ENCODE measurements at places on chromosomes 4 and X.

GRCh38 chr4:18318682-18319388, 297.3 kb upstream of the LCORL start:
- no peak for DNase-seq

- DNase-seq, result no peak
Observed at GRCh38 chr4:22762548-22762947, 69.8 kb downstream of the GBA3 start.

GRCh38 chr4:64174247-64174882, 234.9 kb downstream of the TECRL start:
- DNase-seq, result no peak

- DNase-seq, result no peak
Observed at GRCh38 chr4:1098311-1098925, 14.9 kb downstream of the RNF212 start.

DNA sequence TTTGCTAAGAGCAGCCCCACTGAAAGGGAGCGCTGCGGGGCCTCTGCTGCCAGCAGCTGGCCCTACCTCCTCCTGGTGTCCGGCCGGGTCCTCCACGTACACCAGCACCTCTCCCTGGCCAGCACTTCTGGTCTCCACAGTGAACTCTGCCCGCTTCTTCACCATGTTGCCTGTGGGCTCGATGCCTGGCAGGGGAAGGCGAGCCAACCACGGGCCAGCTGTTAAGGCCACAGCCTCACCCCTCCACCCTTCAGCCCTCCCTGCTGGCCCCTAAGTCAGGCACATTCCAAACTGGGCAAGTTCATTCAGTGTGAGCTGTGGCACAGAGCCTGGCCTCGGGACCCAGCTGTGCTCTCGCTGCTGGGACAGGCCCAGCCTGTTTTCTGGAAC, 7.8 kb downstream of the FLNA start:
- DNase-seq, result no peak

DNA sequence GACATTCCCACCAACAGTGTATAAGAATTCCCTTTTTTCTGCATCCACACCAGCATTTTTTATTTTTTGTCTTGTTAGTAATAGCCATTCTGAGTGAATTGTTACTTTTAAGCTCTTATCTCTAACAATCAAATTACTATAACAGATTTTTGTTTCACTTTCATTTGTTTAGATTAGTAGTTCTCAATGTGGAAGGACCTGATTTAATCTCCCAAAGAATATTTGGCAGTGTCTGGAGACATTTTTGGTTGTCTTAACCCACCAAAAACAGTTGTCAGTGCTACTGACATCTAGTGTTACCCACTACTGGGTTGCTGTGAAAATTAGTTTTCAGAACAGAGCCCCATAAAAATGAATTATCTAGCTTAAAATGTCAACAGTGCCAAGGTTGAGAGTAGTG, 37.9 kb downstream of the RUFY3 start:
- no peak for DNase-seq

- DNase-seq, result no peak
Observed at GRCh38 chr4:81845273-81845672, 373.6 kb upstream of the RASGEF1B start.

GRCh38 chr4:7213807-7214206, 21.5 kb downstream of the SORCS2 start:
- no peak for DNase-seq

GRCh38 chr4:40246011-40246900, 49.4 kb downstream of the RHOH start:
- DNase-seq, result no peak

- DNase-seq, result no peak
Observed at GRCh38 chr4:67922697-67923096, 38.9 kb upstream of the TMPRSS11D start.

GRCh38 chr4:26596843-26597242, 13.0 kb downstream of the TBC1D19 start:
- no peak for DNase-seq

GRCh38 chr4:153267890-153268289, 63.6 kb downstream of the TRIM2 start:
- no peak for DNase-seq

DNA sequence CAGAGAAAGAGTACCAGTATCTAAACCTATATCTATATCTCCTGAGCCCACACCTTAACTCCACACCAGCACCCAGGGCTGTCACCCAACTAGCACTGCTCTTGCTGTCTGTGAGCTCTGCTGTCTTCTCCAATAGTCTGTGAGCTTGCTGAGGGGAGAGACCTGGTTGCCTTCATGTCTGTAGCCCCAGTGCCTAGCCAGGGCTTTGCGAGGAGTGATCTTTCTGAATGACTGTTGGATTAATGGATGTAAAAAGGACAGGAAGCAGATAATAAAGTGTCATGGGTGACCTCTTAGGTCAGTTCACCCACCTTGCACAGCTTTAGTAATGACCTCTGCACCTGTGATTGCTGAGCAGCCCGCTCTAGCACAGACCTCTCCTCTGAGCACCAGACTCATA, 30.5 kb downstream of the CNGA2 start:
- no peak for DNase-seq

DNA sequence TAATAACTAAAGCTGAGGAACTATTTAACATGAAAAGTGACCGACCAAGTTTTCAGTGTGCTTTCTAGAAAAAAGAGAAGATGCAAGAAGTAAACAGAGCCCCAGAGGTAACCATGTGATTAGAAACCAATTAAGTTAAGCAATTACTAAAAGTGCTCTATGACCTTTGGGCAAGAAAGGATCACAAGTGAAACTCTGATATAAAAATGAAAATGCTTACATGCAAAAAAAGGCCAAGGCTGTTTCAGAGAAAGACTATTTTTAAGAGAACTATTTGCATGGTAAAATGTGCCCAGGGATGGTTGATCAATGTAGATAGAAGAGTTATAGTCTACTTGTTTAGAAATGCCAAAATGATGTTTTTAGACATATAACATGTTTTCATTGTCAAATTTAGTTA, 22.0 kb downstream of the KLHL15 start:
- no peak for DNase-seq

DNA sequence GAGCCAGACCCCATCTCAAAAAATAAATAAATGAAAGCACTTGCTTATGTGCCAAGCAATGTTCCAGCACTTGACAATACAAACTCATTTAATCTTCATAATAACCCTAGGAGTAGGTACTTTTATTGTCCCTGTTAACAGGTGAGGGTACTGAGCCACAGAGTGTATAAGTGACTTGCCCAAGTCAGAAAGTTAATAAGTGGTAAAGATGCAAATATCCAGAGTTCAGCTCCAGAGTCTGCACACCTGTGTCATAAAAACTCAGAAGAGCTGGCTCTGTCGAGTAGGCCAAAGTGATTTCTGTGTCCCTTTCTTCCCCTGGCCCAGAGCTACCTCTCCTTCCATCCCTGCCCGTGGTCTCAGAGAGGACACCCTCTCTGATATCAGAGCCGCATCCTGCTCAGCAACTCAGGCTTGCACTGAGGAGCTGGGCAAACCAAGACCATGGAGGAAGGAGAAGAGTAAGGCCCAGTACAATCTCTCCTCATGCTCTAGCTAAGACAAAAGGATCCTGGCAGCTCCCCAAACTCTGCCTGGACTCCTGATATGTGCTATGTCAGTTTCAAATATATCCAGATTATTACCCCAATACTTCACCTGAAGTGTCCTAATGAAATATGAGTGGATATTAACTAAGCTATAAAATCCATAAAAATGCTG, 136.3 kb downstream of the HS6ST2 start:
- no peak for DNase-seq

- no peak for DNase-seq
Observed at GRCh38 chr4:31045724-31046318, 325.7 kb downstream of the PCDH7 start.

GRCh38 chr4:22490718-22491315, 25.0 kb downstream of the ADGRA3 start:
- DNase-seq, result no peak

DNA sequence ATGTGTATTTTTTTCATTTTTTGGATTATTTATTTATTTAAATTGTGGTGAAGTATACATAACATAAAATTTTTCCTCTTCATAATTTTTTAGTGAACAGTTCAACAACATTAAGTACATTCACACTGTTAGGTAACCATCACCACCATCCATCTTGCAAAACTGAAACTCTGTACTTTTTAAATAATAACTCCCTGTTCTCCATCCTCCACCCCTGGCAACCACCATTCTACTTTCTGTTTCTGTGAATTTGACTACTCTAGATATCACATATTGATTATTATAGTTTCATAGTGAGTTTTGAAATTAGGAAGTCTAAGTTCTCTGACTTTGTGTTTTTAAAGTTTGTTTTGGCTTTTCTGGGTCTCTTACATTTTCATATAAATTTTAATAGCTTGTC, 89.3 kb upstream of the STX18 start:
- DNase-seq, result no peak

GRCh38 chr4:109548655-109549054, 11.4 kb upstream of the MCUB start:
- DNase-seq, result no peak

DNA sequence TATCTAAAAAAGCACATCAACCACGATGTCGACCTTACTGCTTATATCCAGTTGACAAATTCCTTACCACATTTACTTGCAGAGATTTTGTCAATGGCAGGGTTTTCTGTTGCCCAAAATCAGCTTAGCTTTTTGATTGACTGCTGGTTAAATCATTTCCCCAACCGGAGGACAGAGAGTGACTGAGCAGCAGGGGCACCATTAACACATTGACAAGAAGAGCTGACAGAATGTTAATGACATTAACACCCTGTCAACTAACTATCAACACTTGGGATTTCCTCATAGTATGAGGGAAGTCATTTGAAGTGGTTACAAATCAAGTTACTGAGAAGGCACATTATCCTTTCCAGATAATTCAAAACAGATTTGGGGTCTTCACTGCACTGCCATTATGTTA, 368.4 kb downstream of the RPA4 start:
- no peak for DNase-seq

- no peak for DNase-seq
Observed at GRCh38 chr4:96531836-96532235, 691.9 kb downstream of the PDHA2 start.

DNA sequence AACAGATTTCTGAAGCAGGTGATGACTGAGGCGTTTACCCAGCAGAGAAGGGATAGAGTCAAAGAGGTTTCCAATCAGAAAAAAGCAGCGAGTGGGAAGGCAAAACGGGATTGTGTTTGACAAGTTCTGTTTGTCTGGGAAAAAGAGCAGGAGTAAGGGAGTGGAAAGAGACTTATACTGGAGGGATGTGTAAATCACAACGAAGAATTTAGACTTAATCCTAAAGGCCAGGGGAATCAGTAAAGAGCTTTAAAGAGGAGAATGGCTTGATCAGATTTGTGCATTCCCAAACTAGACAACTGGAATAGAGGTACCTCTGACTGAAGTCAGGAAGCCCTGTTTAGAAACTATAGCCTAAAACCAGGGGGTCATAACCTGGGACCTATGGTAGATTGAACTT, 31.5 kb upstream of the LRBA start:
- DNase-seq, result no peak

DNA sequence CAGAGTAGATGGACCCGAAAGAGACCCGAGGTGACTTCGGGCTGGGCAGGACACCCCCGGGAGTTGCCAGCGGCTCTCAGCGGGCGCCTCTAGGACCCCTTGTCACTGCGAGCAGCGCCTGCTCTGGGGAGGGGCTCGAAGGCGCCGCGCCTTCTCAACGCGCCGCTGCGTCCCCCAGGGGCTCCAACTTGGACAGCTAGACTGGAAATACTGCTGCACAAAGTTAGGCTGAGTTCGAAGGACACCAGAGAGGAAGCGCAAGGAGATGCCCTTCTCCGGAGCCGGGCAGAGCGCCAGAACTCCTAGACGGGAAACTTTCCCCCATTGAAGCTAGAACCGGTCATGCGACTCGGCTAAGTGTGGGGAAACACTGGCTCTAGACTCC, 493 bp upstream of the KCNIP4 start:
- no peak for DNase-seq

GRCh38 chr4:96936886-96937285, 1097.0 kb downstream of the PDHA2 start:
- no peak for DNase-seq

- no peak for DNase-seq
Observed at GRCh38 chr4:80874979-80875378, 155.5 kb upstream of the BMP3 start.

DNA sequence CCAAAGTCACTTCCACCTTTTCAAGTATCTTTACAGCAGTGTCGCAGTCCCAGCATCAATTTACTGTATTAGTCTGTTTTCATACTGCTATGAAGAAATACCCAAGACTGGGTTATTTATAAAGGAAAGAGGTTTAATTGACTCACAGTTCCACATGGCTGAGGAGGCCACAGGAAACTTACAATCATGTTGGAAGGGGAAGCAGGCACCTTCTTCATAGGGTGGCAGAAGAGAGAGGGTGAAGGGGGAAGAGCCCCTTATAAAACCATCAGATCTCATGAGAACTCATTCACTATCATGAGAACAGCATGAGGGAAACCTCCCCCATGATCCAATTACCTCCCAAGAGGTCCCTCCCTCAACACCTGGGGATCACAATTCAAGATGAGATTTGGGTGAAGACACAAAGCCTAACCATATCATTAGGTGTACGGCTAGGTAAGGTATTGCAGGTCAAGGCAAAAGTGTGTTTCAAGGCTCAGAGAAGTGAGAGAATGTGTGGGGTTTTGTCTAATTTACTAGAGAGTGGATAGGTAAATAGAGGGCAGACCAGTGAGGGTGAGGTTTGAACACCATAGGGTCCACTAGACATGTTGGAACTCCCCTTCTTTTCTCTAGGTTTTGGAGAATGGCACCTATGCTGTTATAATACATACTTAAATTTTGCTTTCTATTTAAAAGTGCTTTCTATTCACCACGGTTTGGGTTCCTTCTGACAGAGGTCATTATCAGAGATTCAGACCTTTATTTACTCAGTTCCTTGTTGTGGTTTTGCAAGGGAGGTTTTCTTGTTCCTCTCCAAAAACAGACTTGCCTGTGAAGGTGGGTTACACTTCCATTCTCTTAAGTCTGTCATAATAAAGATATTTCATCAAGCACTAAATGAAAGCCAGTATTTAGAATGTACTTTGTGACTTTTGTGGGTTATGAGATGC, 186.6 kb downstream of the CPEB2 start:
- DNase-seq, result no peak

DNA sequence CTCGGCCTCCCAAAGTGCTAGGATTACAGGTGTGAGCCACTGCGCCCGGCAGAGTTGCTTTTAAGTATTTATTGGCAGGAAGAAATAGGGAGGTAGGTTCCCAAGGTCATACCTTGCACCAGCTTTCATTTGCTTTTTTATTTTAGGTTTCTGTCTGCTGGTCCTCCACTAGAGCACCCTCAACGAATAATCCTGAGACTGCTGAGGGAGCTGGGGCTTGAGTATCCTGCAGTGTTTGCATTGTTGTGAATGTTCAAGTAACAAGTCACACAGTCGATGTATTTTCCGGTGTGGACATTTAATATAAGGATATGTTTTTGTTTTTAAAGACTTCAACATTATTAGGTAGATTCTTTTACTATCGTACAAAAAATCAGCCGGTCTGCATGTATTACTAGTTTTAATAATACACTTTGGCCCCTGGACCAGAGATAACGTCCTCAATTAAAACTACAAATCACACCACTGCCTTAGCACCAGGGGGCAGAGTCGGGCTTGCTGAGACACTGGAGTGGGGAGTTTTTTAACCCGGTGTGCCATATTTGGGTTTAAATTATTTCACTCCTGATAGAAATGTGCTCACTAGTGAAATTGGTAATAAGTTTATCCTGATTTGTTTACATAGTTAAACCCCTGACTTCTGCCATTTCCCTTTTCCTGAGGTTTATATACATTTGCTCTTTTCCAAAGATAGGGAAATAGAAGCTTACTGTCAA, 11.6 kb downstream of the SMIM20 start:
- peak; percentile 22 for DNase-seq

- no peak for DNase-seq
Observed at GRCh38 chr4:25320773-25321172, 8.2 kb downstream of the ZCCHC4 start.

- DNase-seq, result no peak
Observed at GRCh38 chrX:136318895-136319597, 18.3 kb downstream of the ADGRG4 start.

All from stimulated activated CD4-positive, alpha-beta T cell treated with anti-CD3 and anti-CD28 coated beads, Interleukin-4, amount 100 ng/mL, for 4 hours (primary cell).